ENCODE measurements at places on chromosomes 6 and 20.

DNA sequence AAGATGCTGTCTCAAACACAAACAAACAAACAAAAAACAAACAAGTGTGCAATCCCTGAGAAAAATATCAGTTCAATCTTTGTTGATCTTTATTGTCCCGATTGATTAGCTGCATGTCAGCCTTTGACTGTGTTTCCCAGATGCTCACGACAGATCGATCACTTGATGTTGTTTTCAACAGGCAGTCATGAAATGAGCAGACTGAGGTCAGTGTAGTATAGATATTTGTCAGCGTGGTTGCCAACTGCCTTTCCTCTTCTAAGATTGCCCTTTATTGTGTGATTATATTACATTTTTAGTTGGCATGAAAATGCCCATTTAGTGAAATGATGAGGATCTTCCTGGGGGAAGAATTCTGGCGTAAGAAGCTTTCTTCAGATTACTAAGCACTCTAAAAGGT is 25.6 kb downstream of the UTRN start:
- DNase-seq: no peak

DNA sequence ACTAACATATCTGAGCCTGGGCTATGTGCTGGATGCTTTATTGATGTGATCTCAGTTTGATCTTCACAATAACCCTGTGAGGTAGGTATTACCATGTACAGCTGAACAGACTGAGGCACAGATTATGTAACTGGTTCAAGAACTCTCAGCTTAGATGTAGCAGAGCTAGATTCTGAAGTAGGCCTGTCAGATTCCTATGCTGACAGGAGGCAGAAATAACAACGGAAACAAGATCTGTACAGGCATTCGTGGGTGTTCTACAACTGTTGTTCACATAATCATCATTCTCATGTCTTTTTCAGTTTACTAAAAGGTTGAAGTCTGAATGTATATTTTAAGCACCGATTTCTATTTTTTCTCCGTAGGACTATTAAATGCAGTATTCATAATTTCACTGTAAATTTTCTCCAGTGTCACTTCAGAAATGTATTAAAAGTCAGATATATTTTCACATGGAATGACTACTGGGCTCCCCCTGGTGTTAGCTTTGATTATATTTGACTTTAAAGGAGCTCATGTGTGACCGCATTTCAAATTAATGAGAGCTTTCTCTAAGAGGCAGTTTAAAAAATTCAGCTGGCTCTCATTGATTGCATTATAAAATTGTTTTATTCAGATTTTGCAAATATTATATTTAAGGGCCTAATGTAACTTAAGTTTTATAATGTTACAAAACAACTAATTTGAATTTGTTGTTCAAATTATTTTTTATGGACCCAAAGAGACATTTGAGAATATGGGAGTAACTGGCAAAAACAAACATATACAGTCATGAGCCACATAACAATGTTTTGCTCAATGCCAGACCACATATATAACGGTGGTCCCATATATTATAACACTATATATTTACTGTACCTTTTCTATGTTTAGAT is 36.4 kb upstream of the SLC17A4 start:
- no peak for DNase-seq

DNA sequence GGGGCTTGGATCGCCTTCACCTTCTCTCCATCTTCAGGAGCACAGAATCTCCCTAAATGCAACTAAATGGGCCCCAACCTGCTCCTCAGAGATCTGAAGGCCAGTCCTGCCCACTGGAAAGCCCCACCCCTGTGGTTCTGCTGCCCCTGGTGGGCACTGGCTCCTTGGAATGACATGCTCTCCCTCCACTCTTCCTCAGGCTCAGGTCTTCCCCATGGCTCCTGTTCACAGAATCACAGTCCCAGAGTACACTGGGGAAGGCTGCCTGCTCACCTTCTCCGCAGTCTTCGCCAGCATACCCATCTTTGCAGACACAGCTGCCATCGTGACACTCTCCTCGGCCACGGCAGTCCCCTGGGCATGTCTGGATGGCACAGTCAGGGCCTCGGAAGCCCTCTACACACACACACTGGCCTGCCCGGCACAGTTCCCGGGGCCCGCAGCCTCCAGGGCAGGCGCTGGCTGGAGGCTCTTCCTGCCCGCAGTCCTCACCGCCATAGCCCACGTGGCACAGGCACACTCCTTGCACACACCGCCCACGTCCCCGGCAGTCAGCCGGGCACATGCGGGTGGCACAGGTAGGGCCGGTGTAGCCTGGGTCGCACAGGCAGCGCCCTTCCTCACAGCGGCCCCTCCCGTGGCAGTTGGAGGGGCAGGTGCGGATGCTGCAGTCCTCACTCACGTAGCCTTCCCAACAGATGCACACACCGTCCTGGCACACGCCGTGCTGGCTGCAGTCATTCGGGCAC is 13.6 kb downstream of the TNXB start:
- DNase-seq: no peak

GRCh38 chr6:3331971-3332370 is 73.2 kb downstream of the PSMG4 start:
- no peak for DNase-seq

DNA sequence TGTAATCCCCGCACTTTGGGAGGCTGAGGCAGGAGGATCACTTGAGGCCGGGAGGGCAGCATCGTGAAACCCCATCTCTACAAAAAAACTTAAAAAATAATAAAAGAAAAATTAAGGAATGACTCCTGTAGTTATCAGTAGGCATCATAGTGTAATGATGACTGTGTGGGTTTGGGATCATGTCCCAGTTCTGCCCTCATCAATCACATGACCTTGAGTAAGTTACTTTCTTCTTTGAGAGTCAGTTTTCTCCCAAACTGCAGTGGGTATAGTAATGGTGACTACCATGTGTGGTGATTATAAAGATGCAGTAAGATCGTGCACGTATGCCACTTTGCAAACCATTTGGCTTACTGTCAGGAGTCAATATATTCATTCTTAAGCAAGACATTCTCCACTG is 89.2 kb downstream of the TXNDC5 start:
- no peak for DNase-seq

GRCh38 chr6:15392182-15392581 is 146.3 kb downstream of the JARID2 start:
- DNase-seq: no peak

- DNase-seq: no peak
Measured at GRCh38 chr6:106561686-106562405, 67.5 kb downstream of the RTN4IP1 start.

DNA sequence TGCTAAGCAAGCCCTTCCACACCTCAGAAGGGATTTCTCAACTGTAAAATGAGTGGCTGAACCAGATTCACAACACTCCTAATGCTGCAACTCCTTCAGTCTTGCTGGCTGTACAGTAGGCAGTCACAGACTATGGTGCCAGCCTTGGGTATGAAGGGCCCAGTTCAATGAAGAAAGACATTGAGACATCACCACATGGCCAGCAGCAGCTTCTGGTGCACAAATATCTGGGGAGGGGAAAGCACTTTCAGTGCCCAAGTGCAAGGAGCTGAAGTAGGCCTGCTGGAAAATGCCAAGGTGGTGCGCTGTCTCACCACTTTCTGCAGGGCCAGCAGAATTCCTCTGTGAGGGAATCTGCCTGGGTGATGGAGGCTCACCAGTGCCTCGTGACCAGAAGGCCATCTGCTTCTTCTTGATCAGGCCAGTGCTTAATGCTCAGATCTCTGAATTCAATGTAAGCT is 1.8 kb downstream of the PLA2G7 start:
- DNase-seq: no peak

DNA sequence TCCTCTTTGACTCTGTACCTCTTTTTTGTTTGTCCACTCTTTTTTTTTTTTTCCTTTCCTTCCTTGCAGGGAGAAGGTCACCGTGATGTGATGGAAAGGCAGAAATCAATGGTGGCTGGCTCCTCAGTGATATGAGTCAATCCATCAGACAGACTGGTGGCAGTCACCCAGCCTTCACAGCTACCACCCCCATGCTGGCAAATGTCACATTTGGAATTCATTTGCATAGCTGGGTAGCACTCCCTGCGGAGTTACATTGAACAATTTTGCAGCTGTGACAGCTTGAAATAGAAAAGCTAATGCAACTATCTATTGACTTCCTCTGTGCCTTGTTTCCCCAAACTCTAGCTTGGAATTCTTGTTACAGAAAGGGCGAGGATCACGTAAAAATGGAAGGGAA is 668.4 kb downstream of the C6orf118 start:
- peak; percentile 47 for DNase-seq

GRCh38 chr6:84460491-84460890 is 233.0 kb upstream of the CEP162 start:
- DNase-seq: no peak

DNA sequence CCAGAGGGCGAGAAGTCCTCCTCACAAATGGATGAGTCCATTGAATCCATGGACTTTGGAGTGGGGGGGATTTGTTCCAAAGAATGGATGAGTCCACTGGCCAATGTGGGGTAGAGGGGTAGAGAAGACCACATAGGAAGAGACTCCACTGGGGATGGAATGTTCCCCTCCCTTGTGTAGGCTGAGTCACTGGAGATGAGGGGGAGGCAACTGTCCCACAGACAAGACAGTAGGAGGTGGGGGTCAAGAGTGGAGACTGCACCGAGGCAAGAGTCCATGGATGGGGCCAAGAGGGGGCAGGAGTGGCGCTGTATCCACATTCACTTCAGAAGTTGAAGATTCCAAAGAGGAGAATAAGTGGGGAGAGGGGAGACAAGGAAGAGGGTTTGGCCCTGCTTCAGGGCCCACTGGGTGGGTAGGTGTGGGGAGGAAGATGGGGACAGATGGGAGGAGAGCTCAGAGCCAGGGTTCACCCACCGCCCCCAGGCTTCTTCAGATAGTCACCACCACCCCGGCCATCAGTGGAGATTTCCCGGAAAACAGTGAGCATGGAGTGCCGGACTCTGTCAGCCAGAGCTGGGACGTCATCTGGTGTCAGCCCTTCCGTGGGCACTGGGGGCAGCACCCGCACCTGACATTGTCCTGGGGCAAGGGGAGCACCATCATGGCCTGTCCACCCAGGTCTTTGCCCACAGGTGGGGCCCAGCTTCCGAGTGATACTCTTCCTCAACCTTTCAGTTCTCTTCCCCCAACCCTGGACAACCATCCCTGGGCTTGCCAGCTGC is 4.6 kb downstream of the EGFL8 start:
- DNase-seq: no peak

DNA sequence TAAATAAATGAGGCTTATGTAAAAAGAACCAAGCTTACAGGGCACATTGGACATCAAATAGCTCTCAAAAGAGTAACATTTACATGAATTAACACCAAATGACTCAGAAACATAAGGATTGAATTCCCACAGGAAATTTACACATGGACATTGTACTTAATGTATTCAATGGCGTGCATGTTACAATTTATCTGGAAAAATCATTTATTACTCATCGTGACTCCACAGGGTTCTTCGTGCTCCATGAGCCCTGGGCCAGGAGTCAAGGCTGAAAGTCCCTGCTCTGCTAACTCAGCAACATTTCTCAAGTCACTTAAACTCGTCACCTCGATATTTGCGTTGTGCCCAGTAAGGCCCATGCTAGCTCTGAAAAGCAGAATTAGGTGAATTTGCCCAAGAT is 158.5 kb downstream of the PHACTR1 start:
- no peak for DNase-seq

DNA sequence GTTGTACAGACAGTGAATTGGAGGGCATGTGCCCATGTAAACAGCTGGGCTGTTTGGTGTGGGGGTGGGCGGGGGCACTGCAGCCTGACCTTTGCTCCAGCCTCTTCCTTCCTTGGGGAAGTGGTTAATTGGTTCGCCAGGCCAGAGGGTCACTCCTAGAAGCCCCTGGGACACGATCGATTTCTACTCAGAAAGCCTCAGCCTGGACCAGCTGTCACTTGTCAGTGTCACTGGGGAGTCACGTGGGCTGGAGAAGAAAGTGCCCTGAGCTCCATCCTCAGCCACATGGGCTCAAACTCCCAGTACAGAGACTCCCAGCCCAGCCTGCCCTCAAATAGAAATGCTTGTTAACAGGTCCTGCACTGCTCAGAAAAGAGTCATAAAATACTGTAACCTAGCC is 423.8 kb upstream of the SULF2 start:
- no peak for DNase-seq

- no peak for DNase-seq
Measured at GRCh38 chr6:9537381-9537780, 877.5 kb downstream of the TFAP2A start.

DNA sequence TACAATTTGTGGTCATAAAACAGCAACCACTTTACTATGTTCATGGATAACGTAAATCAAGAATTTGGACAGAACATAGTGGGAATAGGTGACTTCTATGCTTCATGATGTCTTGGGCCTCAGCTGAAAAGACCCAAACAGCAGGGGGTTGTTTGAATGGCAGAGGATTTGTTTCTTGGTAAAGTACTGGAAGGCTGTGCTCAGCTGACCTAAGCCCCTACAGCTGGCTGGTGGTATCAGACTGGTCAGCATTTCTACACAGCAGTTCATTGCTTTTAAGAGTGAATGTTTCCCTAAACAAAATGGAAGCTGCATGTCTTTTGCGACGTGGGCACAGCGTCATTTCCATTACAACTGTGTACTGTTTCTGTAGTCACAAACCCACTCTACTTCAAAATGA is 148.5 kb upstream of the DEFB112 start:
- DNase-seq: no peak

DNA sequence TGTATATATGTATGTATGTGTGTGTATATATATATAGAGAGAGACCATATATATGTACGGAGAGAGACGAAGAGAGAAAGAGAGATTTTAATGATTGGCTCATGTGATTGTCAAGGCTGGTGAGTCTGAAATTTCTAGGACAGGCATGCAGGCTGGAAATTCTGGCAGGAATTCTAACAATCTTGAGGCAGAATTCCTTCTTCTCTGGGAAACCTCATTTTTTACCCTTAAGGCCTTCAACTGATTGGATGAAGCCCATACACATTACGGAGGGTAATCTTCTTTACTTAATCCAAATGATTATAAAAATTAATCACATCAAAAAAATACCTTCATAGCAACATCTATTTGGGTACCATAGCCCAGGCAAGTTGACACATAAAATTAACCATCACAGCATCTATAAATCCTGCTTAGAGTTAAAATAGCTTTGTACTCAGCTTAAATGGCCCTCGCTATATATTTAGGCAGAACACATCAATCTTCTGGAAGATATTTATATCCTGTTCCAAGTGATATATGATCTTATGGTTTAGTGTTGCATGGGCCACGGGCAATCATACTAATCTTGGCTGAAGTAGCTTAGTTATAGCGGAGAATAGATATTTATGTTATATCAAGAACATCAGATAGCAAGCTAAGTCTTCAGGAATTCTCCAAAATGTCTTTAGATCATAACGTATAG is 36.6 kb downstream of the ABRACL start:
- no peak for DNase-seq

GRCh38 chr6:82882363-82883023 is 183.1 kb downstream of the UBE3D start:
- no peak for DNase-seq

DNA sequence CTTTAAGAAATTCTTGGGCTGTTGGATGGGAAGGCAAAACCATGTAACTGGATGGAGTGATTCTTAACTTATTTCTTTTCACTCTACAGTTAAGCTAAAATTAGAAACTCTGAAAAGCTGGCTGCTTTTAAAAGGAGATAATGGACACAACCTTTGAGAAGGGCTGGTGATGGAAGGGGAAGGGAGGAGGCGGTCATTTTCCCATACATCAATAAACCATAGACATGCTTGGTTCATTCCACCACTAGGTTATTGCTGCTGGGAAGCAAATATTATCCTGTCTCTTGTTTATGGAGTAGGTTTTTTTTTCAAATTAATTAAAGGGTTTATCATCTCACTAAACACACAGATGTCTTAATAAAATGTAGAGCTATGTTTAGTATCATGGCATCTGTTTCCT is 76.2 kb downstream of the PLCB1 start:
- DNase-seq: no peak
